Fibroblast of villous mesenchyme (primary cell): ENCODE measurements at places on chromosomes 16 and 17.

DNA sequence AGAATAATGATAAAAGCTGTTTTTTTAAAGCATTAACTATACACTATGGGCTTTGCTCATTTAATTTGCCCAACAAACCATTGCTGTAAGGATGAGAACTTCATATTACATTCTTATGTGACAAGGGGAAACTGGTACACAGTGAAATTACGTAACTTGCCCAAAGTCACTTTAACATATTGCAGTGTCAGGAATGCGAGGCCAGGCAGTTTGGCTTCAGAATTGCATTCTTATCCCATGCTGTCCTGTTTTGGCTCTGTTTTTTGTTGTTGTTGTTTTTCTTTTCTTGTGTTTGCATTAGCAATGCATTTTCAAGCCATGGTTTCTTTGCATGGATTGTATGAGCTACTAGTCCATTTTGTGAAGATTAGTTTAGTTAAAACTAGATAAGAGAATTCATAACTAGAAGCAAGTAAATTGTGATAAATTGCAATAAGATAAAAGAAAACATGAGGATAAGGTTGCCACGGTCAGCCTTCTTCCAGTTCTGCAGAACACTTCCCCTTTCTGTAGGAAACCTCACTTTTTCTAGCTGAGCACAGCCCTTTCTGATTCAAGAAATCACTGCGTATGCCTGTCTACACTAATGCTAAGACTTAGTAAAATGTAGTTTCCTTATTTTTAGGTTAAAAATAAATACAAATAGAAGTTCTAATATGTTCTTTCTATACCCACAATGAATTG, 221.3 kb upstream of the KCNJ16 start:
- peak; percentile 34 for DNase-seq

- DNase-seq: peak; percentile 82
Measured at GRCh38 chr16:65546353-65546791, 424.5 kb upstream of the CDH11 start.

GRCh38 chr16:66834746-66835145, 4.0 kb upstream of the NAE1 start:
- no peak for DNase-seq

GRCh38 chr16:84751241-84751640, 51.4 kb downstream of the USP10 start:
- no peak for DNase-seq

DNA sequence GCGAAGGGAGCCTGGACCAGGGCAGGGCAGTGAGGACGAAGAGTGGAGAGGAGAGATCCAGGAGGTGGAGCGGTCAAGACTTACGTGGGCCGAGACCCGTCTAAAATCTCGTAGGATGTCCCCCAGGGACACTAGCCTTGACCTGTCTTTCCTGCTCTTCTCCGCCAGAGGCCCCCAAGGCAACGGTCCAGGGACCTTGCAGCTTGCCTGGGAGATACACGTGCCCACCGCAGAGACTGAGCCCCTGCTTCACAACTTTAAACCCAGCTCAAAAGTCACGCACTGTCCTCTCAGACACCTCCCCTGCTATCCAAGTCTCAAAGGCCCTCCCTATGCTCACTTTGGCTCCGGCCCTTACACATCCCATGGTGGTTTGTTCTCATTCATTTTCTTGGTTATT, 9.4 kb downstream of the TIGD7 start:
- DNase-seq: no peak

DNA sequence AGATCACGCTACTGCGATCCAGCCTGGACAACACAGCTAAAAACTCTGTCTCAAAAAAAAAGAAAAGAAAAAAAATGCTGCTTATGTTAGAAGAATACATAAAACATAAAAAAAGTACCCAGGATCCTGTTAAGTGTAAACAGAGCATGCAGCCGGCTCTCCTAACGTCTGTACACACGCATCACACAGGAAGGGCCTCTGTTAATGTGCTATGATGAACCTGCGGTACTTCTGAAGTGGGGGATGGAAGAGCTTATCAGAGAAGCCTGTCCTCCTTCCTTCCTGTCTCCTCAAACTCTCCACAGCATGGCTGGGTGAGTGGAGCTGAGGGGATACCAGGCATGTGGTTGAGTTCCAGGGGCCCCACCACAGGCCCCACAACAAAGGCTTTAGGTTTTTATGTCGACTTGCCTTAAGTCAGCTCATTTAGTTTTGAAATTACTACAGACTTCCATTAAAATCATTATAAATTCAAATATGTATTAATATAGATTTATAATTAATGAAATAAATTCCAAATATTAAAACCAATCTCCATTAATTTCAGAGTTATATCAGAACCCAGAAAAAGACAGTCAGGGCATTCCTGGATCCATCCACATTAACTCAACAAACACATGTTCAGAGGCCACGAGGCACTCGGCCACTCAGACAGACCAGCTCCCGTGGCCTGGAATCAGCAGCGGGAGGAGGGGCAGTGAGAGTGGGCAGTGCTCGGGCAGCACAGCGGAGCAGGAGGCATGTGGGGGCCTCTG, 11.7 kb downstream of the CCDC57 start:
- no peak for DNase-seq

- DNase-seq: no peak
Measured at GRCh38 chr17:48044851-48045250, 3.3 kb upstream of the NFE2L1 start.

DNA sequence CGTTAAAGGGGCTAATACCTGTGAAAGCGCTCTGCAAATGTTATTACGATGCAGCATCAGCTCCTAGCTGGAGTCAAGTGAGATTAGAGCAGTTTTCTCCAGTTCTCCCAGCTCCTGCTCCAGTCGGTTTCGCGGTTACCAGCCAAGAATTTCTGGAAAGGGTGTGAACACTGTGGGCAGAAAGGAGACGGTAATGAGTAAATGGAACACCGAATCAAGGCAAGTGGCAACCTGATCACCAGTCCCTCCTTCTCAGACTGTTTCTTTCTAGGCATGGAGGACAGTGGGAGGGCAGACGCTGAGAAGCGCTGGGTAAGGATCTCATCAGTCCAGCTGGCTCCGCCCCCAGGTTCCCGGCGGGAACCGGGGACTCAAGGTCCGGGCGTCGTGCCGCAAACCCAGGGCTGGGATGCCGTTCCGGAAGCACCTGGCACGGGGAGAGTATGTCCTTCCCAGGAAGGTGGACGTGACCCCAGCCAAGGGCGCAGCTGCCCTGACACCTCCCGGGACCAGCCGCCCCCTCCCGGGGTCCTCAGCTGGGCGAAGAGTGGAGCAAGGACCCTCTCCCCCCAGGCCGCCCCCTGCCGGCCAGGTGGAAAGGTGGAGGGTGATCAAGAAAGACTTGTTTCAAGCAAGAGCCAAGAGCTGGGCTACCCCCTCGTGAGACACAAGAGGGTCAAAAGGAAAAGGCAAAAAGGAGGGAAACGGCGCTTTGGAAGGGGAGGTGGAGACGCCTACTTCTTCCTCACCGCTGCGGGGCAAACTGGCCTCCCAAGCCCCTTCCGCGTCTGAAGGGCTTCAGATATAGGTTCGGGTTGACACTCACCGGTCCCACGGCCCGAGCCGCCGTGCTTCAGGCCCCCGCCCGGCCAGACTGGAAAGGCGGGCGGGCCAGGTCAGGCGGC, 481 bp downstream of the MYO19 start:
- peak; percentile 44 for DNase-seq

GRCh38 chr16:58099097-58099955, 29.9 kb downstream of the CFAP20 start:
- no peak for DNase-seq

GRCh38 chr16:65737831-65738230, 616.0 kb upstream of the CDH11 start:
- DNase-seq: no peak

GRCh38 chr16:74500907-74501306, 79.6 kb upstream of the CLEC18B start:
- DNase-seq: no peak

DNA sequence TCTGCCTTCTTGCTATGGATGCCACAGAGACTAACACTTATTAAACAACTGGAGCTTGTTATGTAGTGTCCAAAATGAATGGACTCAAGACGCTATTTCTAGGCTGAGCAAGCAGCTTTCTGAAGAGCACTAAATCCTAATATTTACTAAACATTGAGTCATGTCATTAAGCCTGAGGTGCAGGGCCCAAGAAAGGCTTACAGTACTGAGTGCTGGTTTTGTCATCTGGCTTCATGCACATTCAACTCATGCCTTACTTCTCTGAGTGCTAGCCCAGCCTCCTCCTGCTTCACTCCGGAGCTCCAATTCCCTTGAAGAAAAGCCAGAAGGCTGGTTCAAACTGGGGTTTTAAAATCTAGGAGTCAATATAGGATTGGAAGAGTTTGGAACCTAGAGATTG, 363.3 kb upstream of the CDH5 start:
- peak; percentile 59 for DNase-seq

DNA sequence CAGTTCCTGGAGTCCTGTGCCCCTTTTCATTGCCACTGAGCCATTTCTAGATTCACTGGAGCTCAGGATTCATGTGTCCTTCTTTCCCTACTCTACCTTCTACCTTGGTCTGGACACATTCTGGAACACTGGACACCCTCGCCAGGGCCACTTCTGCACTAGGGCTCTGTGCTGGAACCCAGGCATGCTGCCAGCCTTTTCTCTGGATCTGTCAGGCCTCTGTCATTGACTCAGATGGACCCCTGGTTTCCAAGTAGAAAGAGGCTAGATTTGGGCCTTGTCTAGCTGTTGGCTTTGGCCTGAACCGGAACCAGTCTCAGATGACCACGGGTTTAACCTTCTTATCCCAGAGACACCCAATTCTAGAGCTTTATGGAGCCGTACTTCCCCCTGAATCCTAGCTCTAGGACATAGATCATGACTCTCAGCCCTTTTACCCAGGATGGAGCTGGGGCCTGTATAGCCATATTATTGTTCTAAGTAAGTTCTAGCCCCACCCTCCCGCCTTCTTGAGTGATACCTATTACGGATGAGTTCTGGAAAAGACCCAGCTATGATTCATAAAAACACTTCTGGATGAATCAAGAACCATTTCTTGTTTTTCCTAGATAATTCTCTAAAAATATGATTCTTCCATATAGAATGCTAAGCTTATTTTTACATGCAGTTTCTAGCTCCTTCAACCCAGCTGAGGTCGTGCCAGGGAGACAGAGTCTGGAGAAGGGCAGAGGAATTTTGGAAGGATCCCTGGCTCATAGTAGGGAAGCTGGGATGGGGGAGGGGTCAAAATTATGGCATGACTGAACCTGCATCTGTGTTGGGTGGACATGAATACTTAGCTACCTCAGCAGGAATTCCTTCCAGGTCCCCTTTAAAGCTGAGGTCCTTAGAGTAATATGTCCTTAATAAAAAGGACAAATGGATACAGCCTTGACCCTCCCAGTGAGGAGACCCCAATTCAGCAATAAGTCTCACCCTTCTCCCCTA, 1.1 kb upstream of the CHRNB1 start:
- no peak for DNase-seq

GRCh38 chr16:20937736-20938135, 37.2 kb downstream of the LYRM1 start:
- DNase-seq: no peak

DNA sequence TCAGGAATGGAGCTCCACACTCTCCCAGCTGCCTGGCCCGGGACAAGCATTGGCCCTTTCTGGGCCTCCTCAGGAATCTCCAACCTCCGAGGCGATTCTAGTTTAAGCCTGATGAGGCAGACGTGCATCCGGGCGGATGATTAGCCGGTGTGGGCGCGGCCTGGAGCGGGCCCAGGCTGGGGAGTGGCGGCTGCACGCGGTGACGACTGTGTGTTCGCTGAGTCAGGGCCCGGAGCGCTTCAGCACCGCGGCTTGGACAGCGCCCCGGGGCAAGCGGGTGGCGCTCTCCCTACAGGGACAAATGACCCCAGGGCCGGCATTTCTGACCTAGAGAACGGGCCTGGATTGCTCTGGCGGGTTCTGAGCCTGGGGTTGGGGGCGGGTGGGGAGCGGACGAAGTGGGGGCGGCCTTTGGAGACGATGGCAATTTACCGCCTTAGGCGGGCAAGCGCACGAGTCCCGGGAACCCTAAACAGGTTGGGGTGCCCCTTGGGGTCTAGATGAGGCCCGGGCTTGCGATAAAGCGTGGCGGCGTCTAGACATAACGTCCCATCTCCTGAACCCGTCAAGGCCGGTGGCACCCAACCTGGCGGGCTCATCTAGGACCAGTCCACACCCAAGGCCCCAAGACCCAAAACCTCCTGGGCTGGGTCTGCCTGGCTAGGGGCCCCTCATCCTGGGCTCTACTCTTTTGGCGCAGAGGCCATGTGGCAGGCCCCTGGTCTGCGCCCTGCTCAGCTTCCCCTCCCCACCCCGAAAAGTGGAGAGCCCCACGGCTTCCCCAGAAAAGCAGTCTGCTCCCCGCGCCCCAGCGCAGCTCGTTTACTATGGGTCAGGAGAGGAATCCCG, 22.3 kb upstream of the ZNHIT3 start:
- peak; percentile 72 for DNase-seq
